ENCODE measurements at places on chromosomes 5 and 9. TPM values are rescaled to one million over a fixed set of nuclear protein-coding genes. Genes with fewer than 3 reads are reported as not detected.

The PCBD2 gene
- 4.2 TPM for polyA plus RNA-seq

The C5orf52 gene
- polyA plus RNA-seq: not detected

The ADRA1B gene
- 0.77 TPM for polyA plus RNA-seq

The CARTPT gene
- polyA plus RNA-seq: not detected

The FAM221B gene
- not detected for polyA plus RNA-seq

The TNFSF15 gene
- 8.4 TPM for polyA plus RNA-seq

The TSLP gene
- not detected for polyA plus RNA-seq

The LEAP2 gene
- polyA plus RNA-seq: 0.48 TPM

The TSSK1B gene
- polyA plus RNA-seq: 0.03 TPM

The ANKRD33B gene
- polyA plus RNA-seq: 2.4 TPM

The SLC6A7 gene
- polyA plus RNA-seq: not detected

The ACTL7A gene
- polyA plus RNA-seq: not detected

The C5orf46 gene
- 0.66 TPM for polyA plus RNA-seq

The CXXC5 gene
- polyA plus RNA-seq: 8.2 TPM

The ADAMTS12 gene
- polyA plus RNA-seq: not detected

The DNAI1 gene
- not detected for polyA plus RNA-seq

The MGAT1 gene
- 126 TPM for polyA plus RNA-seq

The PCDHB12 gene
- polyA plus RNA-seq: 0.36 TPM

The GHR gene
- polyA plus RNA-seq: 0.22 TPM

The OSMR gene
- polyA plus RNA-seq: 6.1 TPM

The DELE1 gene
- polyA plus RNA-seq: 139 TPM

The PCDHGA5 gene
- polyA plus RNA-seq: 0.36 TPM

The GNA14 gene
- 2.1 TPM for polyA plus RNA-seq

The TAS2R1 gene
- polyA plus RNA-seq: not detected

The POLR1E gene
- polyA plus RNA-seq: 6.3 TPM

The CDO1 gene
- polyA plus RNA-seq: 1.1 TPM

The ZFP62 gene
- 3.3 TPM for polyA plus RNA-seq

The NKD2 gene
- polyA plus RNA-seq: 0.03 TPM

The SEMA6A gene
- 0.43 TPM for polyA plus RNA-seq

The FLT4 gene
- 50.9 TPM for polyA plus RNA-seq

The MEIKIN gene
- not detected for polyA plus RNA-seq

The CRHBP gene
- polyA plus RNA-seq: 0.08 TPM

The PAX5 gene
- not detected for polyA plus RNA-seq

The RXRA gene
- 15.4 TPM for polyA plus RNA-seq

The KCNIP1 gene
- not detected for polyA plus RNA-seq

The SPEF2 gene
- polyA plus RNA-seq: 0.28 TPM

The SCGB3A2 gene
- polyA plus RNA-seq: not detected

The PALM2AKAP2 gene
- 0.01 TPM for polyA plus RNA-seq

The DMRT3 gene
- polyA plus RNA-seq: not detected

The DENND4C gene
- polyA plus RNA-seq: 9.6 TPM

The FOXD4L6 gene
- not detected for polyA plus RNA-seq

The SPATA31C1 gene
- not detected for polyA plus RNA-seq

The FBP2 gene
- polyA plus RNA-seq: not detected

The EPB41L4A gene
- 4.2 TPM for polyA plus RNA-seq
